ENCODE measurements at places on chromosomes 1 and 21. TPM values are rescaled to one million over a fixed set of nuclear protein-coding genes. Genes with fewer than 3 reads are reported as not detected.

DNA sequence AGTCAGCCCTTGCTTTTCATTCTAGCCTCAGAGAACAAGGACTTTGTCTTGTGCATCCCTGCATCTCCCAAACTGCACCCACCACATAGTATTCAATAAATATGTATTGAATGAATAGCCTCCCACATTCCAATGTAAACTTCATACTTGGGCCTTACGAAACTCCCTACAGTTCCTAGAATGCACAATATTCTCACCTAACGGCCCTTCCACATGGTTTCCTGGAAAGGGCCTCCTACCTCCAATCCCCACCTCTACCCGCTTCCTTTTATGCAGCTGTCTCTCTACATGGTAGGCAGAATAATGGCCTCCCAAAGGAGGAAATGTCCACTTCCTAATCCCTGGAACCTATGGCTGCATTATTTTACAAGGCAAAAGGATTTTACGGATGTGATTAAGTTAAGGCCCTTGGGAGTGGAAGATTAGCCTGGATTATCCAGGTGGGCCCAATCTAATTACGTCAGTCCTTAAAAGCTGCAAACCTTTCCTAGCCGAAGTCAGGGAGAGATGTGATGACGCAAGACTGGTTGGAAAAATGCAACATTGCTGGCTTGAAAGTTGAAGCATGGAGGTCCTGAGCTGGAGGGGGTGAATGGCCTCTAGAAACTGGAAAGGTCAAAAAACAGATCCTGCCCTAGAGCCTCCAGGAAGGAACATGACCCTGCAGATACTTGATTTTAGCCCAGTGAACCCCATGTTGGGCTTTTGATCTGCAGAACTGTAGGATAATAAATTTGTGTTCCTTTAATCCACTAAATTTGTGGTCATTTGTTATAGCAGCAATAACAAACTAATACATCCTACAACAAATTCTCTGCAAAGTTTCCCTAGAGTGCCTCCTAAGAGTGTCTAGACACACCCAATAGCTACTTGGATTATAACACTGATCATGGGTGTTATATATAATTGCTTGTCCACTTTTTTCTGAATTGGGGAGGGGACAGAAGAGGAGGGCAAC is 5.2 kb upstream of the PIK3C2B start:
- DNase-seq: no peak

GRCh38 chr1:109838838-109839240 is 71.8 kb upstream of the CSF1 start:
- DNase-seq: peak; percentile 11

GRCh38 chr1:58318157-58319005 is 228.1 kb downstream of the OMA1 start:
- no peak for DNase-seq

GRCh38 chr1:7643530-7643929 is 127.6 kb upstream of the VAMP3 start:
- no peak for DNase-seq

DNA sequence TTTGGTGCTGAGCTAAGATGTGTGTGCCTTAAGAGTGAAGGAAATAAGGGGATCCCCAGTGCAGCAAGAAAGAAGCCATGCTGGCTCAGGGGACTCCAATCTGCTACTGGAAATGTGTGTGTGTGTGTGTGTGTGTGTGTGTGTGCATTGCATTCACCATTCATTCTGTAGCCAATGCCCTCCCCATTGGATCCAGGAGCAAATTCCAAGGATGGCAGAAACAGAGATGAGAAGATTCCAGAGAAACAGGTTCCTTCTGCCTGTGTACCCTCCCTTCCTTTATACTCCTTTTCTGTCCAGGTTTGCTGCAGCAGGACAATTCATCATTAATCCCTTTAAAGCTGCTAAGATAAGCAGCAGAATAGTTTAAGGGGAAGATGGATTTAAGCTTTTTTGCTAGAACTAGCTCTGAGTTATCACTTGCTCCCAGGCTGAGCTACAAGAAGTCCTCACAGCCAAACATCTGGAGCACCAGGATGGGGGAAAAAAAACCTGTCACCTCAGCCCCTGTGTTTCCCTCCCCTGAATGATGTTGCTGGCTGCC is 3.2 kb downstream of the SLC6A17 start:
- DNase-seq: no peak

DNA sequence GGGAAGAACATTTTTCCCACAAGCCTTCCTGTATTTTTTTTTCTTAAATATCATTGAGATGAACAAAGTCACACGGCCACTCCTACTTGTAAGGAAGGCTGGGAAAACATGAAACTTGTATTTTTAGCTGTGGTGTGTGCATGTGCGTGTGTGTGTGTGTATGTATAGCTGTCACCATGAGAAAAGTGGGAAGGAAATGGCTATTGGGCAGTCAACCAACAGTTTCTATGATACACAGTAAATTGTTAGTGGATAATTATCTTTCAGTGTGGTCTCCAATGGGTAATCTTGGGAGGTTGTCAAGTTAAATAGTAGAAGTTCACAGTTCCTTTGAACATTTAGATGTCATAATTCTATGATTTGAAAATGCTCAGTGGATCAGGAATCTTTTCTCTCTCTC is 132.7 kb upstream of the USP24 start:
- DNase-seq: no peak

GRCh38 chr1:236779312-236779711 is 15.8 kb upstream of the MTR start:
- no peak for DNase-seq

DNA sequence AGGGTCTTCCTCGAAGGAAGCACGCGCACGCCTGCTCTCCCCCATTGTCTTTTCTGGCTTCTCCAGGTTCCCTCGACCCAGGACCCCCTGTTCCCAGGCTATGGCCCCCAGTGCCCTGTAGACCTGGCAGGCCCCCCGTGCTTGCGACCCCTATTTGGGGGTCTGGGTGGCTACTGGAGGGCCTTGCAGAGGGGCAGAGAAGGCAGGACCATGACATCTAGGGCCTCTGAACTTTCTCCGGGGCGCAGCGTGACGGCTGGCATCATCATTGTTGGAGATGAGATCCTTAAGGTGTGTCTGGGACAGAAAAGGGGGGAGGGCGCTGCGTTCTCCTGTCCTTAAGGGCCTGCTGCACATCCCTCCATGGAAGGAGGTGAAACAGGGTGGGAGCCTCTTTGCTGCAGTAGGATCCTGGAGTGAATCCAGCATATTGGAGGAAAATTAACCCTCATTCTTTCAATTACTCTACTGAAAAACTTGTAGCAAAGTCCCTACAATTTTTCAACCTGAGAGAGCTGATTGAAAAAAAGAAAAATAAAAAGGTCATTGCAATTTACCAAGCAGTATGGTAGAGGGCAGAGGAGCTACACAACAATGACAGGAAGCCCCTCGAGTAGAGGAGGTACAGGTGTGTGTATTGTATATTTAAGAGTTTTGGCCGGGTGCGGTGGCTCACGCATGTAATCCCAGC is 777 bp downstream of the FLAD1 start:
- no peak for DNase-seq

DNA sequence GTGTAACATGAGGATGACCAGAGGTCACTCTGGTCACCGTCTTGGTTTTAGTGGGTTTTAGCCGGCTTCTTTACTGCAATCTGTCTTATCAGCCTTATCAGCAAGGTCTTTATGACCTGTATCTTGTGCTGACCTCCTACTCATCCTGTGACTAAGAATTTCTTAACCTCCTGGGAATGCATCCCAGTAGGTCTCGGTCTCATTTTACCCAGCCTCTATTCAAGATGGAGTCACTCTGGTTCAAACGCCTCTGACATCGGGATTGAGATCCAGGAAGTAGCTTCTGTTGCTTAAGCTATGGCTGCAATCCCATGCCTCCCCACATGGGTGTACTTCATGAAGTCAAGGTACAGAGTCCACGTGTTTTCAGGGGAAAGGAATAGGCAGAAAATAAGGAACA is 19.9 kb downstream of the FMN2 start:
- DNase-seq: no peak

DNA sequence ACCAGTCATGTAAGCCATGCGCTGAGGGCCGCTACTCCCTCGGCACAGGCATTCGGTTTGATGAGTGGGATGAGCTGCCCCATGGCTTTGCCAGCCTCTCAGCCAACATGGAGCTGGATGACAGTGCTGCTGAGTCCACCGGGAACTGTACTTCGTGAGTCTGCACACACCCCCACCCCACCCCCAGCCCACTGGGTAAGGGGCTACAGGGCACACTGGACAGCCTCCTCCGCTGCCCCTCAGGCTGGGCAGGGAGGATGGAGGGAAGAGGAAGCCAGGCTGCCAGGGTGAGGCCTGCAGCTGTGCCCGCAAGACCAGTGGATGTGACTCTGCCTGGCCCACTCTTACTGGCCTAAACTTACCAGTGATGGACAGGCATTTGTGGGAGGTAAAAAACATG is 49.2 kb upstream of the SARS1 start:
- no peak for DNase-seq

DNA sequence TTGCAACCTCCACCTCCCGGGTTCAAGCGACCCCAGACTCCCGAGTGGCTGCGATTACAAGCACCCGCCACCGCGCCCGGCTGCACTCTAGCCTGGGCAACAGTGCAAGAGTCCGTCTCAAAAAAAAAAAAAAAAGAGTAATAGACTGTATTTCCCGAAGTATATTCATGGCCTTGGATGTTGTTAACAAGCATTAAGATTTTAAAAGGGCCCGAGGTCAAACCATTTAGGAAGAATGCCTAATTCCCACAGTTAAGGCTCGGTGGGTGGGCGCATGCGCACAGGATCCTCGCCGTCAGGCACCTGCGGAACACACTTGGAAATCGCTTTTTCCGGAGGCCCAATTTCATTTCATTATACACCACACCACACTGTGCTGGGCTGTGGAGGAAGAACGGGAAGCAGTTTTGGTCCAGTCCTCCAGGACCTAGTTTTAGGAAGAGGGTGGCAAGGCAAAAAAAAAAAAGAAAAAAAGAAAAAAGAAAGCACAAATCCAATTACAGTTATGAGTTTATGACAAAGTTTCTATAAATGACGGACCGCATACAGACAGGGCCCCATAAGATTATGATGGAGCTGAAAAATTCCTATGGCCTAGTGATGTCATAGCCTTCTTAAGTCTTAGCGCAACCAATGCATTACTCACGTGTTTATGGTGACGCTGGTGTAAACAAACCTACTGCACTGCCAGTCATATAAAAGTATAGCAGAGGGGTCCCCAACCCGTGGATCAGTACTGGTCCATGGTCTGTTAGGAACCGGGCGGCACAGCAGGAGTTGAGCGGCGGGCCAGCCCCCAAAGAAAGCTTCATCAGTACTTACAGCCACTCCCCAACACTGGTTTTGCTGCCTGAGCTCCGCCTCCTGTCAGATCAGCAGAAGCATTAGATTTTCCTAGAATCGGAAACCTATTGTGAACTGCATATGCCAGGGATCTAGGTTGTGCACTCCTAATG is 38.2 kb downstream of the H3-3A start:
- DNase-seq: no peak

GRCh38 chr1:53332833-53333232 is 5.0 kb upstream of the LRP8 start:
- no peak for DNase-seq

- no peak for DNase-seq
Observed at GRCh38 chr1:201072149-201072548, 40.1 kb downstream of the CACNA1S start.

DNA sequence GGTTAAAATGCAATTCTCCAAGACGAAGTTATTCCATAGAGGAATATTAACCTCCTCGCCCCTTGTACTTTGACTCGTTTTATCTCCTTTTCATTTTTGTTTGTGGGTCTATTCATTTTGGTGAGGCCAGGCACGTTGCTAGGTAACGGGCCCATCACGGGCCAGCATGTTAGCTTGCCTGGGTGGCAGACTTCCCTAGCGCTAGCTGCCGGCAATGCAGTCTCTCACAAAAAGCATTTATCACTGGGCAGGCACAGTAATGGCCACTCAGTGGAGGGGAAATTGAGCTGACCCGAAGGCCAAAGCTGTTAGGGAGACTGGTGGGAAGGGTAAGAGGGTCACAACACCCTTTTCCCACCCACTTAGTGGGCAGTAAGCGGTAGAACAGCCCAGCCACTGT is 234.4 kb upstream of the FOXD3 start:
- no peak for DNase-seq

DNA sequence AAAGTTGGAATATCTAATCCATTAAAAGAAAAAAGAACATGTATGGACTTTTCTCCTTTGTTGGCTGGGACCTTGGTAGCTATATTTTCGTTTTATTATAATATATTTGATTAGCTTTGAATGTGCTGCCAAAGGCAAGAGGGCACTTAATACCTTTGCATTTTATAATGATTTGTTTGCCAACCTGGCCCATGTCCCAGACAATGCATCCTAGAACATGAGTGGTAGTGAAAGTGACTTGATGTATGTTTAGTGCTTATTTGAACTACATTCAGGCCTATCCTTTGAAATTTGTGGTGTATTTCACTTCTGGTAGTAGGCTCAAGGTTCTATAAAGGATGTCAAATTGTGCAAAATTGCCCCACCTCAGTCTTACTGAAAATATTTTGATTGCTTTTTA is 25.9 kb downstream of the CACHD1 start:
- DNase-seq: no peak

GRCh38 chr1:110647254-110647891 is 27.4 kb downstream of the KCNA3 start:
- DNase-seq: no peak

DNA sequence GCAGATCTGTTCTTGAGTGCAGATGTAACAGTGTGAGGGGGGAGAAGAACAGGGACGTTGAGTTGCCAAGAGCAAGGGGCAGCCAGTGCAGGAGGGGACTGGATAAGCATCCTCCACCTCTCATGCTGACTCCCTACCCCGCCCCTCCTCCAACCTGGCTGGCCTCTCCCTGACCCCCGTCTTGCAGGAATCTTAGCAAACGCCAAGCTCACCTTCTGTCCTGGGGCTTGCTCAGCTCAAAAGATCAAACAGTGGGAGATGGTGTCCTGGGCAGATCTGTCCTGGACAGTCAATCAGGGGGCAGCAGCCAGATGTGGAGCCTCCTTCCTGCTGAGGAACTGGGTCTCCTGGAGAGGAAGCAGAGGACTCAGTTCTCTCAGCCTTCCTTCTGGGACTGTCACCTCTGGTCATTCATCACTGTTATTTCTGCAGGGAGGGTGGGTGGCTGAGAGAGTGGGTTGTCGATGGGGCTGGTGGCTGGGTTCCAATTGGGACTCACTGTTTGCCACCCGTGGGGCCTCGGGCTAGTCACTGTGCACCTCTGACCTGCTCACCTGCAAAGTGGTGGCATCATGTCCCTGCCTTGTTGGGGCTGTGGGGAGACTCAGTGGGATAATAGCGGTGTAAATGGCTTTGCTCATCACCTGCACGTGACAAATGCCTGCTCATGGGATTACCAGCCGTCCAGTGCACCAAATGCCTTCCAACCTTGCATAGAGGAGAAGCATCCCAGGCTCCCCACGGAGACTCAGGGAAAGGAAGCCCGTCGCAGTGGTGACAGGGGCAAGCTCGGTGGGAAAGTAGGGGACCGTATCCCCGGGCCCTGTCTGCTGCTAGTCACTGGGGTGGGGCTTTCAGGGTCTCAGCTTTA is 154.4 kb downstream of the PTPRU start:
- no peak for DNase-seq

Gene ERI3
- 141 TPM for total RNA-seq

Gene BATF3
- not detected for total RNA-seq

Gene OVAAL
- total RNA-seq: 0.61 TPM

Gene SZT2
- 13.3 TPM for total RNA-seq

Gene SEMA4A
- 2.0 TPM for total RNA-seq

Gene RORC
- 0.24 TPM for total RNA-seq

Gene DOP1B
- 24.9 TPM for total RNA-seq

Gene AZIN2
- total RNA-seq: 7.8 TPM

Gene ZNF648
- not detected for total RNA-seq

Measured in Caki2 (cell line).